ENCODE measurements at places on chromosomes 11 and 22.

DNA sequence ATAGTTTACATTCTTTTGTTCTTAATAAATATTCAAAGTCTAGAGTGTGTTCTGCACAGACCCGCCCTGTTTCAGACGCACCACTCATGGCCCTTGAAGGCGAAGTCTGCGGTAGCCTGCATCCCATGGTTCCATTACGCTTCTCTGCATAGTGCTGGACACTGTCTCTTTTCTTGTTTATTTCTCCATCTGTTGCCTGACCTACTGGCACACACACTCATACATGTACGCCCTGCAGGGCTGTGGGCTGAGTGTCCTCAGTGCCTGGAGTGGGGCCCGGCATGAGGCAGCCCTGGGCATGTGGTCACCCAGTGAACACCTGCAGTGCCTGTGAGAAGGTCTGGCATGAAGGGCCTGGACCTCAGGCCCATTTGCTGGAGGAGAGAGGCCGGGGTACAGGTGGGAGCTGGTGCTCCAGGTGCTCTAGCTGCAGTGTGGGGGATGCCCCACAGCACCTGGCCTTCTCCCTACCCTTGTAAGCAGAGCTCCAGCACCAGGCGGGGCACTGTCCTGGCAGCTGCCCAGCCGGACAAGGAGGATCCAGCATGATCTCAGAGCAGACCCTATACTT lies 404.1 kb downstream of the TBC1D22A start:
- DNase-seq: peak; percentile 22

DNA sequence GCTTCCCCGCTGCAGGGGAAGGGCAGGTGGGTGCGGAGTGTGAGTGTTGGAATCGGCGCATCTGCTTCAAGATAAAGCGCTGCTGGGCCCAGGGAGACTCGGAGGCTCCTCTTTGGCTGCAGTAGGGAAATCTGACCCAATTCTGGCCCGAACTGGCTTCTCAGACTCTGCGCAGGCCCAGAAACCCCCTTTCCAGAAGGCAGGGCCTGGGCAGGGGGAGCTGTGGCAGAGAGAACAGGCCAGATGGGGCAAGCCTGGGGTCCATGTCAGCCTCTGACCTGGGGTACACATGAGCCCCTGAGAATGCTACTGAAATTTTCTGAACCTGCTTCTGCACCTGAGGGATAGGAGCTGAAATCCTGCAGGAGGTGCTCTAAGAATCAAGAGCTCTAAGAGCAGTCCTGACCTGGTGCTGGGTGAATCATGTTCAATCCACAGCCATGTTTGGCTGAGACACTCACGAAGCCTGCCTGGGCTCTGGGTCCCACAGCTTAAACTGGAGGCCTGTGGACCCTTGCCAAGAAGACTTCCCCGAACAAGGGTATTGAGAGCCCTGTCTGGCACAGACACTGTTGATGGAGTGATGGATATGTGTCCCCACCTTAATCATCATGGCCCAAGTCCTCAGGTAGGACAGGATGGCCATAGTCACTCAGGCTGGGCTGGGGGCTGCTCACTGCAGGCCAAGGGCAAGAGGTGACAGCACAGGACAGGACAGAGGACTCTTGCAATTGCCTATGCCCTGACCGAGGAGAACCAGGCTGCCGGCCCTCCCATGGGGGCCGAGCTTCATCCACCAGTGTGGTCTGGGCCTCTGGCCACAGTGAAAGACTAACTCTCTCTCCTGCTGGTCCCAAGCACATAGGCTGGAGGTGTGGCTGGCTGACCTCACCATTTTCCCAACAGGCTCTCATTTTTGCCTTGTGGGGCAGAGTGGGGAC lies 6.9 kb downstream of the RAB3IL1 start:
- DNase-seq: peak; percentile 73

- no peak for DNase-seq
Observed at GRCh38 chr11:126997196-126997595, 3.4 kb downstream of the KIRREL3 start.

GRCh38 chr22:49543876-49544275 lies 283.8 kb downstream of the BRD1 start:
- DNase-seq: no peak

- DNase-seq: no peak
Observed at GRCh38 chr11:60314635-60315321, 12.3 kb upstream of the MS4A6E start.

DNA sequence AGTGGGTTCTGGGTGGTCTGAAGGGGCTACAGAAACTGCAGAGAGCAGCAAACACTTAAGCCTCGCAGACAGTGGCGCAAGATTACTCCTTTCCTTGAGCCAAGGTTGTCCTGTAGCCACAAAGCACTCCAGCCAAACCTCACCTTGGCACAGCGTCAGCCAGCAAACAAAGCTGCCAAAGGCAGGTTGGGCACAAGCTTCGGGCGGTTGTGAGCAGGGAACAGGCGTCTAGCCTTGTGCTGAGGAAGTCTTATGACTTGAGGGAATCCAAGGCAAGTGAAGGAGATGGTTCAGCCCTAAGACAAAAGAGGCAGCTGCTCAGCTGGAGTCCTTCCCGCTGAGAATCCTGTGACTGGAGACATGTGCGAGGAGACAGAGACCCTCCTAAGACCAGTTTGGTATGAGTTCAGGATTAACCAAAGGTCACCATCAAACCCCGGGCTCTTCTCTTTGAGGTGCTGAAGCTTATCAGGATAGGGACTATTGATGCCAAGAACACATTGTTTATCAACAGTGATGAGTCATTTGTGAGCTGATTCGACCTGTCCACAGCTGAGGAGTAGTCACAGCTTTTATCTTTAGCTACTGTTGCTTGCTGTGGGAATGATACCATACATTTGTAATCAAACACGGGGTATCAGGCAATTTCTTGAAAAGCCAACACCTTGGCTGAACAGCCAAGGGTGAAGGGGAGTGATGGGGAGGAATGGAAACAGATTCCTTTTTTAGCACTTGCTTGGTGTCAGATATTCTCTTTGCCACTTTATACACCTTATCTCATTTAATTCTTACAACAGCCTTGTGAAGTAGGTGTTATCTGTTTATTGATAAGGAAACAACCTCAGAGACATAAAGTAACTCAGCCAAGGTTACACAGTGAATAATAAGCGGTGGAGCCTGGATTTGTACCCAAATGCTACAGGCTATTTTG lies 4.6 kb downstream of the ADM start:
- DNase-seq: peak; percentile 66

DNA sequence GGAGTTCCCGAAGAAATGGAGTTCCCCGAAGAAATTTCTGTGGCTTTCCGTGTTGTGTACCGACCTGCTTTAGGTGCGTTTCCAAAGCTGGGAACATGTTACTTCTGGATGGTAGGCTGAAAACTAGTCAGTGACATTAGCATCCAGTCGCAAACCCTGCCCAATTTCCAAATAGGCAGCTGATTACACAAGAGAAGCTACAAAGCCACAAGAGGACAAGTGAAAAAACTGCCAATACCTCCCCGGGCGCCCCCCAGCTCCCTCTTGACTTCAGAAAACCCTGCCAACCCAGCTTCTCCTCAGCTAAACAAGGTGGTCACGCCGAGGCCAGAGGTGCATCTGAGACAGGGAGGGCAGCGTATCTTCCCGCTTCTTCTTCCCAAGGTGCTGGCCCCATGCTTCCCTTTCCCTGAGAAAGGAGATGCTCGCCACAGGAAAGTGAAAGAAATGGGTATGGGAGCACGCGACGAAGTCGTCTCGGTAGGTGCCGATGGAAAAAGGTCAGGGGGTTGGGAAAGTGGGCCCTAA lies 551 bp downstream of the AGBL2 start:
- no peak for DNase-seq

DNA sequence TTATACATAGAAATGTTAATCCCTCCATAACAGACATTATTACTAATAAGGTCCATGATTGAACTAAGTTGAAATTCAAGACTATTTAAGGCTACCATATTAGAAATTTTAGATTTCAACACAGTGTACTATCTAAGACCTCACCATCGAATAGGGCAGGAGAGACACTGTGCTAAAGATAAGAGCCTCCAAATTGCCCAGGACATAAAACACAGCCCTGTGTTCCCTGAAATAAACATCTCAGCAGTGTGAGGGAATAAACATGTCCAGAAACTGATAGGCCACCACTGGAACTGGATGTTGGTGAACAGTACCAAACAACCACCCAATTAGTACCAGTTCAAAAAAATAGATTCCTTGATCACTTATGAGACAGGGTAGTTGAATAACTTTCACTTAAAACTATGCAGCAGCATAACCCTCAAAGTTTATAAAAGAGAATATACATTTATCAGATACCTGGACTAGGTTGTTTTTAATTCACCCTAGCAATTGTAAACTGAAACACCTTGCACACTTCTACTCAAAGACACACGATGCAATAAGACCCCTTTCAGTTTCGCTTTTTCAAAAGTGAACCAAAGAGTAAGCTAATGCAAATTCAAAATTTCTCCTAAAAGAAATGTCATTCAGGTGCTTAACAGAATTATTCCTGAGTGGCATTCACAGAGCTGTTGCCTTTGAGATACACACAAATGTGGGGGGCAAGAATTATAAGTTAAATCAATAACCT lies 34.3 kb downstream of the USP28 start:
- DNase-seq: no peak

DNA sequence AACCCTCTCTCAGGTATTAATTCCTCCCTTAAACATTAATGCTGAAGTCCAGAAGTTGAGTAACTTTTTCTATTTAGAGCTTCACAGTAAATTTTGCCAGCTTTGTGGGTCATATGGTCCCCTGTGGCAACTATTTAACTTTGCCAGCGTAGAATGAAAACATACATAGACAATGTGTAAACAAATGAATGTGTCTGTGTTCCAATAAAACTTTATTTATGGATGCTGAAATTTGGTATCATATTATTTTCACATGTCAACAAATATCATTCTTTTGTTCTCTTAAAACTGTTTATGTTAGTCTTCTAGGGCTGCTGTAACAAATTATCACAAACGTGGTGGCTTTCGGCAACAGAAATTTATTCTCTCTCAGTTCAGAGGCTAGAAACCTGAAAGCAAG lies 85.1 kb downstream of the TMEM135 start:
- DNase-seq: no peak

DNA sequence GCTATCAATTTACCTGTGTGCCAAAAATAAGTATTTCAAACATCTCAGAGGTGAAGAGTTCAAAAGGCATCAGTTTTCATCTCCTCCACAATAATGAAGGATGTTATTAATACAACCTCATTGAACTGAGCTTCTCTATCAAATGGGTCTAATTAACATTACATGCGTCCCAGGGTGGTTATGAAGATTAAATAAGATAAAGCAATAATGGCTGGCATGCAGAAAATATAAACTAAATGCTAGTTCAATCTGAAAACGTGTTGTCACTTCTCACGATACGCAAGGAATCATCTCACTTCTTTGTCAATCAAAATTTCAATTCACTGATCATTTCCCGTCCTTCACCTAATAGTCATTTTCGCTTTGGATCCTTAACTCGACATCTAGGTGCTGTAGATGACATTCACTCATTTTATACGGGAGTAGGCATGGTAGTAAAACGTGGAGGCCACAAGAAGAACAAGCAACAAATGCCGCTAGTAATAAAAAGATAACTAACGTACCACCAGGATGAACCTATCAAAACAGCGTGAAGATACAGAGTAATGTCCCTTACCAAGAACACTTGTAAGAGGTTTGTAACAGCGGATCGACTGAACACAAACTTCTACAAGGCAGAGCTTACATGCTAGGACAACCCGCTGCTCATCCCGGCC lies 918 bp downstream of the CHORDC1 start:
- DNase-seq: no peak

DNA sequence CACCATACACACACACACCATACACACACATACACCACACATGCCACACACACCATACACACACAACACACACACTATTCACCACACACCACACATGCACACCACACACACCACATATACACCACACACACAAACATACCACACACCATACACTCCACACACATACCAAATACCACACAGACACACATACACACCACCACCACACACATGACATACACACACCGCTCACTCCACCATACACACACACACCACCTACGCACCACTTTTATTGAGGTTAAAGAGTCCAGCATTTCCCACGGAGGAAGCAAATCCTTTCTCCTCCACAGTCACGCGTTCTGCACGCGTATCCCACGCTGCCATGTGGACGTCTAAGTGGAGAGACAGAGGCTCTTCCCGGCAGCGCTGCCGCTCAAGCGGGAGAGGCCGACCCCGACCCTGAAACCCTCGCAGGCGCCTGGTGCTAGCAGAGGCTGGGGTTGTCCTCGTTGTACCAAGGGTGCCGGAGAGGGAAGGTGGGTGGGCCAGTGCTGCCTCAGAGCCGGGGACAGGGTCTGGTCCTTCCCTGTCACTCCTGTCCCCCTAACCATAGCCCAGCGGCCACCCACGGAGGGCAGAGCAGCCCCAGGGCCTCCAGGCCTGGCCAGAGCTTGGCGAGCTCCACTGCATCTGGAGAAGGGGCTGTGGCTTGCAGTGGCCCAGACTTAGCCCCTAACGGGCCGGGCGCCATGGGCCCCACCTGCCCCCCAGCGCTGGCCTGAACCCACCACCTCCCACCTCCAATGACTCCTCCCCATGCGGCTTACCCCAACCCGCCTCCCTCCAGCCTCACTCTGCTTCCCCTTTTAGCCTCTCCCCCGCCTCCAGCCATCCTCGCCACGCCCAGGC lies 1495.0 kb downstream of the BRD1 start:
- no peak for DNase-seq

- DNase-seq: no peak
Observed at GRCh38 chr22:36336246-36337182, 51.3 kb downstream of the MYH9 start.

DNA sequence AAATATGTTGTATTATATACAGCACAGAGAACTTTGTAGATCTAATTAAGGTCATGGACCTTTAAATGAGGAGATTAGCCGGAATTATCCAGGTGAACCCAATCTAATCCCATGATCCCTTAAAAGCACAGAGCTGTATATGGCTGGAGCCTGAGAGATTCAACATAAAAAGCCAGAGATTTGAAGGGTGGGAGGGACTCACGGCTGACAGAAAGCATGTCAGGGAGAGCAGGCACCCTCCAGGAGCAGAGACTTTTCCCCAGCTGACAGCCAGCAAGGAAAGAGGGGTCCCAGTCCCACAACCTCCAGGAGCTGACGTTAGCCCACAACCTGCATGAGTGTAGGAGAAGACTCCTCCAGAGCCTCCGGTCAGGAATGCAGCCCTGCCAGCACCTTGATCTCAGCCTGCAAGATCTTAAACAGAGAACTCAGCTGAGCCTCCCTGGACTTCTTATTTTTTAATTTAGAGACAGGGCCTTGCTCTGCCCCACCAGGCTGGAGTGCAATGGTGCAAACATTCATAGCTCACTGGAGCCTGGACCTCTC lies 20.0 kb upstream of the ADA2 start:
- DNase-seq: no peak
